ENCODE measurements at places on chromosomes 7 and 10. TPM values are rescaled to one million over a fixed set of nuclear protein-coding genes. Genes with fewer than 3 reads are reported as not detected.

CRHR2 gene
- polyA plus RNA-seq, result not detected

HTR5A gene
- polyA plus RNA-seq, result not detected

IGF2BP3 gene
- not detected for polyA plus RNA-seq

CYP3A4 gene
- polyA plus RNA-seq, result not detected

MEIG1 gene
- 1.1 TPM for polyA plus RNA-seq

MMP21 gene
- not detected for polyA plus RNA-seq

TFR2 gene
- 1.8 TPM for polyA plus RNA-seq

TLL2 gene
- polyA plus RNA-seq, result not detected

SEC61A2 gene
- polyA plus RNA-seq, result 6.8 TPM

HOXA2 gene
- not detected for polyA plus RNA-seq

MKI67 gene
- 1.2 TPM for polyA plus RNA-seq

SLC26A5 gene
- not detected for polyA plus RNA-seq

SLC25A28 gene
- polyA plus RNA-seq, result 12.5 TPM

ZNF438 gene
- polyA plus RNA-seq, result 3.4 TPM

ABHD11 gene
- 16.5 TPM for polyA plus RNA-seq

FAM13C gene
- not detected for polyA plus RNA-seq

IPMK gene
- polyA plus RNA-seq, result 2.6 TPM

NPFFR1 gene
- polyA plus RNA-seq, result not detected

NRG3 gene
- not detected for polyA plus RNA-seq

PLEKHS1 gene
- not detected for polyA plus RNA-seq

ADRB1 gene
- polyA plus RNA-seq, result 0.10 TPM

NANOS1 gene
- polyA plus RNA-seq, result 0.24 TPM

INSYN2A gene
- not detected for polyA plus RNA-seq

ATOH7 gene
- polyA plus RNA-seq, result not detected

TMEM184A gene
- polyA plus RNA-seq, result not detected

CTBP2 gene
- 154 TPM for polyA plus RNA-seq

NPY gene
- not detected for polyA plus RNA-seq

PSTK gene
- 8.4 TPM for polyA plus RNA-seq

NPTX2 gene
- polyA plus RNA-seq, result not detected

CYTH3 gene
- 5.8 TPM for polyA plus RNA-seq

NAT16 gene
- not detected for polyA plus RNA-seq

GFRA1 gene
- polyA plus RNA-seq, result not detected

RPEL1 gene
- not detected for polyA plus RNA-seq

TMEM140 gene
- 14.5 TPM for polyA plus RNA-seq

INMT gene
- polyA plus RNA-seq, result not detected

TCAF2 gene
- 2.5 TPM for polyA plus RNA-seq

SPDYE16 gene
- polyA plus RNA-seq, result 0.07 TPM

BLNK gene
- 0.74 TPM for polyA plus RNA-seq

KCP gene
- 0.16 TPM for polyA plus RNA-seq

PPP1R3C gene
- not detected for polyA plus RNA-seq

OPN1SW gene
- polyA plus RNA-seq, result not detected

CPA1 gene
- polyA plus RNA-seq, result not detected

MRPS16 gene
- polyA plus RNA-seq, result 102 TPM

COL26A1 gene
- not detected for polyA plus RNA-seq
